Stimulated activated CD8-positive, alpha-beta memory T cell treated with anti-CD3 and anti-CD28 coated beads, Interleukin-4, amount 100 ng/mL, for 1 hour (primary cell): ENCODE measurements at places on chromosomes 2 and 18.

- no peak for DNase-seq
These were observed 119.6 kb upstream of the ARL5A start for GRCh38 chr2:151947813-151948165.

GRCh38 chr18:45981821-45982220 is 14.7 kb upstream of the EPG5 start:
- no peak for DNase-seq

- DNase-seq = no peak
These were observed 96.7 kb downstream of the GAREM1 start for GRCh38 chr18:32373995-32374394.

DNA sequence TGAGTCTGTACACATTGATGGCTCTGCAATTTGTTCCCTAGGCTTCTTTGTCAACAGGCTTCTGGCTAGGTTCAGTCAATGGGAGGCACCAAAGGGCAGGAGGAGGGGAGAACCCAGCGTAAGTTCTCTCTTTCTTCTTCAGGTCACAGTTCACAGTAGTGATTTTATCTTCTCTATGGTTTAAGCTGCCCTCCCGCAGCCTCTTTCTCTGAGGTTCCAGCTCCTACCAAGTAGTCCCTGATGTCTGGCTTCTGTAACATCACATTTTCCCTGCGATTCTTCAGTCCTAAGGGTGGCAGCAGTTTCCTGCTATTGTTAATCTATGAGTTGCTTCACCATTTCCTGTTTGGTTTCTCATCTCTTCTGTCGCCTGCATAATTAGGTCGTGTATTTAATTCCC is 107.4 kb downstream of the CPO start:
- no peak for DNase-seq

DNA sequence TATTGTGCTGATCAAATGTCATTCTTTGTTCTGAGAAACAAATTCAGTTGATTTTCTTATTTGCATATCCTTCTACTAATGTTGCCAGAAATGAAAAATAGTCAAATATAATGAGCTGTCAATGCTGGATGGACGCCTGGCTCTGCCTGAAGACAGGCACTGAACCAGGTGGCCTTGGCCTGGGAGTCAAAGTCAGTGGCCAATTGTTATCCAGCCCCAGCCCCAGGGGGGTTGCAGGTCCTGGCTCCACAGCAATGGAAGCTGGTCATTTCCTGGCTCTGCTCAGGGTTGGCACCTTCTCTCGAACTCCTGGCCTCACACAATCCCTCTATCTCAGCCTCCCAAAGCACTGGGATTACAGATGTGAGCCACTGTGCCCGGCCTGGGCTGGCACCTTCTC is 176.8 kb upstream of the GLI2 start:
- no peak for DNase-seq

- DNase-seq = no peak
These were observed 74.2 kb upstream of the GALNT3 start for GRCh38 chr2:165868211-165868610.
